HFFc6 (cell line): ENCODE measurements at places on chromosomes 13 and 19.
A peak's percentile ranks its signal among the peaks of the same experiment; 100 is the strongest.

DNA sequence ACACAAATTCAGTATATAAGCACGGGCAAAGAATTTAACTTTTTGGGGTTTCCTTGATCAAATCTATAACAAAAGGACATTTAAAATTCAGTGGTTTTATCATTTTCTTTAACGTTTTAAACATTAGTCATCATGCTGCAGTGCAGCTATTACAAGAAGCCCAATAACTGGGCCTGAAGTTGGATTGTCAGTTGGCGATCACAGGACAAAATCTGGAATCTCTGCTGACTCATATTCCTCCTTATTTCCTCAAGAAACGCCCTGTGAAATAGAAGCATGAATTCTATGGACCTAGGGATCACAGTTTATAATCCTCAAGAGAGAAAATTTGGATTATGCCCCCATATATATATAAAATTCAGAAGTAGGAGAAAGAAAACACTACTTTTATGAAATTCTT lies 971.6 kb upstream of the MIR17HG start:
- peak; percentile 3 for DNase-seq

DNA sequence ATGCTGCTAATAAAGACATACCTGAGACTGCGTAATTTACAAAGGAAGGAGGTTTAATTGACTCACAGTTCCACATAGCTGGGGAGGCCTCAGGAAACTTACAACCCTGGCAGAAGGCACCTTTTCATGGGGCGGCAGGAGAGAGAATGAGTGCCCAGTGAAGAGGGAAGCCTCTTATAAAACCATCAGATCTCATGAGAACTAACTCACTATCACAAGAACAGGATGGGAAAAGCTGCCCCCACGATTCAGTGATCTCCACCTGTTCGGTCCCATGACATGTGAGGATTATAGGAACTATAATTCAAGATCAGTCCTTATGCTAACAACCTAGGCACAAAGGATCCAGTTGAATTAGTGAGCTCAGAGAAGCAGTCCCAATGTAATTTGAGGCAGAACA lies 59.4 kb downstream of the GPC6 start:
- DNase-seq: no peak

DNA sequence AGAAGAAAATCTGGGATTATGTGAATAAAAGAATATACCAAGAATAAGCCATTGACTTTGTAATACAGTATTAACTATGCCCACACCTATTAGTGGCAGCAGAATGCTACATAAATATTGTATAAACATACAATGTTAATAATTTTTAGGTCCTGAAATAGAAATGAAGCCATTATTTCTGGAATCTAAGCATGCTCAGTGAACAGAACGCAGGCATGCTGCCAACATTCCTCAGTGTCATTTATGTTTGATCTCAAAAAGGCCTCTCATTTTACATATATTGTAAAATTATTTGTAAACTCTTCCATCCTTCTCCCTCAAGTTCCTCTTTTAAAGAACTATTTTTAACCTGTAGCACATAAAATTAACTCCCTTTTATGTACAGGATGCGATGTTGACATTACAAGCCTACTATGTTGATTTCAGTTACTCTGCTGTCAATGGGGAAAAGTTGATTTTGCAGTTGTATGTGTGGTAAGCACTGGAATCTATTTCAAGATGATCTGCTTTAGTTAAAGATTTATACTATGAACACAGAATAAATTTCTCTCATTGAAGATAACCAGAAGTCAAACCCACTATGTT lies 118.8 kb downstream of the VWA8 start:
- DNase-seq: no peak

DNA sequence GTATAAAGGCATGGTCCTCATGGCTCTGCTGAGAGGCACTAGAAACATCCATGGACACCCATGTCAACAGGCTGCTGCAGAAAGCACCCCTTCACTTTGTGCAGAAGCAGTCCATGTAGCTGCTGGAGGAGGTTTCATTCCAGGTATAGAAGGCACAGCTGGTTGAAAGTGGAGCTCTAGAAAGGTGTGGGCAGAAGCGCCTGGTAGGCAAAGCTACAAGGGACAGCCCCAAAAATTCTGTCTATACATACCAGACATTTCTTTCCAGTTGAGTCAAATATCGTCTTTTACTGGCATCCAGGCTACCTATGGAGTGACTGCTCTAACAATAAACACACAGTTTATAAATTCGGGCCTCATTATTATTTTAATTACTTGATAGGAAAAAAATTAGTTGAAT lies 129.3 kb downstream of the ENOX1 start:
- DNase-seq: no peak

- no peak for DNase-seq
Measured at GRCh38 chr13:99034333-99035085, 56.6 kb upstream of the DOCK9 start.

DNA sequence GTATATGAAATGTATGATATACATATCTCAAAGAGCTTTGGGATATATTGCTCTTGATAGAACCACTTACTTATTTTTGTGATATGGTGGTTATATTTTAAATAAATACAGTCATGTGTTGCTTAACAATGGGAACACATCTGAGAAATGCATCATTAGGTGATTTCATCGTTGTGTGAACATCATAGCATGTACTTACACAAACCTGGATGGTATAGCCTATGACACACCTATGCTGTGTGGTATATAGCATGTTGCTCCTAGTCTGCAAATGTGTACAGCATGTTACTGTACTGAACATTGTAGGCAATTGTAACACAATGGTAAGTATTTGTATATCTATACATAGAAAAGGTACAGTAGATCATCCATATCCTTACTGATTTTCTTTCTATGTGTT lies 7.7 kb downstream of the RB1 start:
- DNase-seq: no peak
